Mammary microvascular endothelial cell (primary cell): ENCODE measurements at places on chromosomes 16 and 17. TPM values are rescaled to one million over a fixed set of nuclear protein-coding genes. Genes with fewer than 3 reads are reported as not detected.

The RAB11FIP3 gene
- total RNA-seq: 34.9 and 42.6 TPM in 2 replicates

The RPRML gene
- not detected in 2 replicates for total RNA-seq

The HASPIN gene
- total RNA-seq: 9.4 and 10.9 TPM in 2 replicates

The GGA3 gene
- total RNA-seq: 22.5 and 25.7 TPM in 2 replicates

The ABAT gene
- 0.44 and 0.53 TPM in 2 replicates for total RNA-seq

The RNF157 gene
- total RNA-seq: 0.44 and 3.1 TPM in 2 replicates
